BE2C (cell line): ENCODE measurements at places on chromosomes 2 and 18.

GRCh38 chr2:68771211-68771751, 36.7 kb downstream of the ARHGAP25 start:
- no peak for DNase-seq

GRCh38 chr18:30440351-30440750, 602.2 kb downstream of the DSC3 start:
- DNase-seq = no peak

DNA sequence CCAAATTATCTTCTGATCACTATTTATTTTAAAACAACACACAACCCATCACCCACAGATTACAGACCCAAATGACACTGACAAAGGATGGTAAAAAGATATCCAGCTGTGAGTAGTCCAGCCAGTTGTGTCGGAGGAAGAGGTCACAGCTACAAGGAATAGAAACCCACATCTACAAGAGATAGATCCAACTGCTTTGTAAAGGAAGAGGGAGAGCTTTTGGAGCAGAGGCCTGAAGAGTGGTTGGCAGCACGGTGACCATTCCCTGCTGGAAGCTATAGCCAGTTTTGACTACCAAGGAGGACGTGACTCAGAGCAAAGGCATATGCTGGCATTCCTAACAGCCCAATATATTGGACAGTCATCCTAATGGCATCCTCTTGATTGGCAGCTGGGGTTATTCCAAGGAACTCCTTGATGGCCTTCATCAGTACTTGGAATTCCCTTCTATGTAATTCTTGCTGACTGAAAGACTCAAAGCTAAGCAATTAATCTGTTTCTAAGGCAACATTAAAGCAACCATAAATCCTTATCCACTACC, 17.1 kb downstream of the SLC8A1 start:
- DNase-seq = no peak

DNA sequence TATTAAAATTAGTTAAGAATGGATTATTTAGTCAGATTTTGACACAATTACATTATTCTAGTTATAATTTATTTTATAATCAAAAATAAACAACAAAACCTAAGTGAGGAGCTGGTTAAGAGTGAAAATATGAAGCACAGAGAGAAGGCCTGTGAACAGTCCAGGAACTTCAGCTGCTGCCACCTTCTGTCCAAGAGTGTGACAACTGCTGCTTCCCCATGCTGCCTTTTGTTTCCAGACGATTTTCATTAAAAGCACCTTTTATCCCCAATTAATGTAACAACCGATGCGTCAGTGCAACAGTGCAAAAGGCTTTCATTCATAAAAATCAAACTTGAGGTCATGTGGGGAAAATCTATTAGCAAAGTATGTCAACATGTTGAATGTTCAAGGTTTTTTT, 363.6 kb downstream of the CTNNA2 start:
- DNase-seq = peak; percentile 30

- no peak for DNase-seq
Measured at GRCh38 chr2:139964721-139965440, 1184.7 kb upstream of the NXPH2 start.
